ENCODE measurements at places on chromosomes 11 and 22.

- DNase-seq = no peak
These were observed 106.5 kb downstream of the ST3GAL4 start for GRCh38 chr11:126461996-126462395.

DNA sequence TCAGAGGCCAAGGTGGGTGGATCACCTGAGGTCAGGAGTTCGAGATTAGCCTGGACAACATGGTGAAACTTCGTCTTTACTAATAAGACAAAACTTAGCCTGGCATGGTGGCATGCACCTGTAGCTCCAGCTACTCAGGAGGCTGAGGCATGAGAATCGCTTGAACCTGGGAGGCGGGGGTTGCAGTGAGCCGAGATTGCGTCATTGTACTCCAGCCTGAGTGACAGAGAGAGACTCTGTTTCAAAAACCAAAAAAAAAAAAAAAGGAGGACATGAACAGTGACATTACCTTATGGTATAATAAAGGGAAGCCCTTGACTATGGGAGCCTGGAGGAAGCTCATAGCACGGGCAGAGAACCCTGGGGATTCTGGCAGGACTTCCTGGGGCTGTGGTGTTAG, 16.5 kb upstream of the PLEKHB1 start:
- no peak for DNase-seq

DNA sequence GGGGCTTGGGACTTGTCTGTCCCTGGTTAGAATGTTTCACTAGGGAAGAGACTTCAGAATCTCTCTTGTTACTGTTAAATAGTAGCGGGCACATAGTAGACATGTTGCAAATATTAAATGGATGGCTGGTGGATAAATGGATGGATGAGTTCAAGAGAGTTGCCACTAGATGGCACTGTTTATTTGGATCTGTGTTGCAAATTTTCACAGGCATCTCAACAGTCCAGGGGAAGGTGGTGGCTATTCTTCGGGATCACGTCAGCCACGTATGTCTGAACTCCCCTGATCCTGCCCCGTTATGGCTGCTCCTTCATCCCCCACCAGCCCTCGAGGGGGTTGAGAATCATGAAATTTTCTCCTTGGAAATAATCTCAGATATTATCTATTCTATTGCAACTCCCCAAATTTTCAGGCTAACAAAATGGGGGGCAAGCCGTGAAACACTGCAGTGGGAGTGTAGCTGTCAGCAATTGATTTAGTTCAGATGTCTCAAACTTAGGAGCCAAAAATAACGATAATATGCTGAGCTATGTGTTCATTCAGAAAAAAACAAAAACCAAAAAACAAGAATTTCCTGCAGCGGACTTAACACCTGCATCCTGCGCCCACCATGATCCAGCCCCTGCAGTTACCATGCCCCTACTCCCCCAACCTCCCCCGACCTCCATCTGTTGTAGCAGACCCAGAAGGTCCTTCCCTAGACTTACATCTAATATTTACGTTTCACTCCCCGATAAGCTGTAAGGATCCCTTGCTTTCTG, 29.1 kb upstream of the BIRC3 start:
- DNase-seq = peak; percentile 38

- DNase-seq = peak; percentile 57
These were observed 62.6 kb upstream of the PTPRJ start for GRCh38 chr11:47917599-47918369.

GRCh38 chr11:959027-959426, 33.4 kb downstream of the AP2A2 start:
- DNase-seq = no peak

DNA sequence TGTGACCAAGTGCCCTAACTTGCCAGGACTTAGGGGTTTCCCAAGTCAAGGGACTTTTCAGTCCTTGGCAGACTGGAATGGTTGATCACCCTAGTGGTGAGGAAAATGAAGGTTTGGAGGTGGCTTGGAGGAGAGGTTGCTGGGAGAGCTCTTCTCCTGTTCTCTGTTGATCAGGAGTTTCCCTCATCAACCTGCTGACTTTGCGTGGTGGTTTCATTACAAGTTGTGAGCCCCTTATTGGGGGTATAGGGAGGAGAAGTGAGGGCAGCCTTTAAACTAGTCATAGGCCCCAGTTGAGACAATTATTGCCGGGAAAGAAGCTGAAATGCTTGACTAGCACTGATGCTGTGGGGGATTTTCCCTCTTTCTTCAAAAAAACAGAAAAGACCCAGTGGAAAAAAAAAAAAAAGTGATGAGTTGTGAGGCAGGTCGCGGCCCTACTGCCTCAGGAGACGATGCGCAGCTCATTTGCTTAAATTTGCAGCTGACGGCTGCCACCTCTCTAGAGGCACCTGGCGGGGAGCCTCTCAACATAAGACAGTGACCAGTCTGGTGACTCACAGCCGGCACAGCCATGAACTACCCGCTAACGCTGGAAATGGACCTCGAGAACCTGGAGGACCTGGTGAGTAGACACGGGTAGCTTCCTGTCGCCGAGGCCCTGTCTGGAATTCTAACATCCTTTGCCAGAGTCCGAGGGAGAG, at the start of gene CXCR5:
CXCR5 (plus strand) TSS at position 525 of the 704 bp plus-strand sequence; CDS start at position 575, 50 bp downstream.
- no peak for DNase-seq

DNA sequence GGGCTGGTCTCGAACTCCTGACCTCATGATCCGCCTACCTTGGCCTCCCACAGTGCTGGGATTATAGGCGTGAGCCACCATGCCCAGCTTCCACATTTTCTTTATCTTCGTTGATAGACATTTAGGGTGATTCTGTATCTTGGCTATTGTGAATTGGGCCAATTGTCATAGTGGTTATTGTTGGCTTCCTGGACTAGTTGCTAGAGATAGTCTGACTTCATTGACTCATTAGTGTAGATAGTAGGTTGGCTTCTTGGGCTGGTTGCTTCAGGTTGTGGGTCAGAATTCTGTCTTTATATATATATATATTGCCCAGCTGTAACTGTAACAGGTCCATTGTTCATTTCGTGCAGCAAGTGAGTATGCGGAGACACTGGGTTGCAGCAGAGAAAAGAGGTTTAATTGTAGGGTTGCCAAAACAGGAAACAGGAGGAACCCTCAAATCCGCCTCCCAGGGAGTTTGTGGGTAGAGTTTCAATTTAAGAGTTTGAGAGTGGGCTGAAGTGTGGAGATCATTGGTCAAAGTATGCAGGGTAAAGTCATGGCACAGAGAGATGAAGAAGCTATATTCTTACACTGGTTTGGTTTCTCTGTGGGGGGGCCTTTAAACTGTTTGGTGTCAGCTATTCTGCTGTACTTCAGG, 22.0 kb downstream of the ATG13 start:
- DNase-seq = no peak

DNA sequence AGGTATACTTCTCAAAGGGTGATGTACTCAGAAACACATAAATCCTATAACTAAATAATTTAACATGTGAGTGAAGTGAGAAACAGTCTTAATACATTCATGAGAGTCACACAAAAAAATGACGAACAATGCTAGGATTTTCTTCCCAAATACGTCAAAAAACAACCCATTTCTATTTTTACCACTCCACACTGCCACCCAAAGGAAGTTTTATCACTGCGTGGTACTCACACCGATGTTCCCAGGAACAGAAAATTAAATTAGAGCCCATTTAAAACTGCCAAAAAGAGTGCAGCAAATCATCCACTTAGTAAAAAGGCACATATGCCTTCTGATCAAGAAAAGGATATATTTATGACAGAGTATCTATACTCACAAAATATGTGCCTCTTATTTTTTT, 710.9 kb upstream of the FAT3 start:
- no peak for DNase-seq

Data from iPS DF 19.7 (cell line).